D341Med (cell line): ENCODE measurements at places on chromosomes 5 and 9.
A peak's percentile ranks its signal among the peaks of the same experiment; 100 is the strongest.

- DNase-seq, result no peak
Observed at GRCh38 chr5:103391659-103392058, 133.1 kb downstream of the MACIR start.

GRCh38 chr9:112032009-112032408 is 135.4 kb downstream of the UGCG start:
- DNase-seq, result no peak

DNA sequence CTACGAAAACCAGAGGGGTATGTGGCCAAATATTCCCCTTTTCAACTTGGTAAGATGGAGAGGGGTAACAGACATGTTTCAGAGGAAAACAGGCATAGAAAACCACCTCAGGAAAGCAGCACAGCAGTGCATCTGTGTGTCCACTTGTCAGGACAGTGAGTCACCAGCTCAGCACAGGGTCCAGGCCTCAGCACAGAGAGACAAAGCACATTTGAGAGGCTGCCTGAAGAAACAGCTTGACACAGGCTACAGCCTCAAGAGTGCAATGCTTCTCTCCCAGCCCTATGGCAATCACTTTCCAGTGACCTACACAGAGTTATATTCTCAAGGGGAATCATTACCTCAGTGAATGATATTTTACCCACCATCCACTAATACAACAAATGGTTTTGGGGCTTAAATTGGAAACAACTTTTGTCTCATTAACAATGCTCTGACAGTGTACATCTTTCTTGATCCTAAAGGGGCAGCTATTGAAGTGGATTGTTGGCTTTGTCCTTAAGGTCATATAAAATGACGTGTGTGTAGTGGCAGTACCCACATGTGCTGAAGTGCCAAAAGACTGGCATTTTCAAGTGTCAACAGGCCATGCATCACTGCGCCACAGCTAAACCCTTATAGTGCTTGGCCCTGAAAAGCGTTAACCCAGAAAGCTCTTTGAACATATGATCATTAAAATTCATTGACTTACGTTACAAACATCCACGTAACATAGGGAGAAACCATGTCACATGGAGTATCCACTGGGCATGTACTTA is 46.4 kb downstream of the ERMP1 start:
- DNase-seq, result no peak

DNA sequence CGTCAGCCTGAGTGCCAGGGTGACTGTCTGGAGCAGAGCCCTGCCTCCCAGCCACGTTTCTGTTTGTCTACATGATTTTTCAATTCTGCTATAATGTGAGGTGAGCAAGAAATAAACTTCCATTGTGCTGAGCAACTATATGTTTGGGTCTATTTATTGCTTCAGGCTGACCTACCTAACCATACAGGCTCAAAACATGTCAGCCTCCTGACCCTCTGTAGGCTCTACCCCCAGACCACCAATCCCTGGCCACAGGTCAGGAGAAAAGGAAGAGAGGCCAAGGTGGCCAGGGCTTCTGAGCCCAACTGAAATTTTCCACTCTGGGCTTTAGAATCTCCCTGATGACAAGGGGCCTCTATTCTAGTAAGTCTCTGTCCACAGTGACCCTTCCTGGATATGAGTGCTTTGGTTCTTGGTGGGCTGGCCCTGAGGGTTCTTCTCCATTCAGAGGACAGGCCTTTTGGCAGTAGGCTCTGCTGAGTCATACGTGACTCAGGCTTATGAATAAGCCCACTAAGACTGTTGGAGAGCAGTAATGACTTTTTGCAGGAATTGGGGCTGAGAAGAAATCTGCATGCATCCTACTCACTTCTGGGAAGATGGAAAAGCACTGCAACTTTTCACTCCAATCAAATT is 117.2 kb upstream of the TBCA start:
- DNase-seq, result no peak

GRCh38 chr9:94875300-94876020 is 149.0 kb downstream of the AOPEP start:
- DNase-seq, result no peak

DNA sequence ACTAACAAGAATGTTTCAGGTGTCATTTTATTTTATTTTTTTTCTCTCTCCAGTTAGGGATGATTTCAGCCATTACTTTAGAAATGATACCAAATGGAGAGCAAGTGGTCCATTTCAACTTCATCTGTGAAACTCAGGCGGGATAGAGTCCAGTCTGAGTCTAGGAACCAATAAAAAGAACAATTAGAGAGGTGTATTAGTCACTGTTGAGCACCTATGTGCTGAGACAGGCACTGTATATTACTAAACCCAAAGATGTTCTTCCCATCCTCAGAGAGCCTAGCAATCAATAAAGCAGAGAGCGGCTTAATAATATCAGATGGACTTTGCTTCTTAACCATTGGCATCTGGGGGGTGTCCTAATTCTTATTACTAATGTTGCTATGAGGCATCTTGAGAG is 410.3 kb upstream of the SLC24A2 start:
- no peak for DNase-seq

GRCh38 chr5:176788941-176789872 is 21.2 kb upstream of the UNC5A start:
- DNase-seq, result no peak

DNA sequence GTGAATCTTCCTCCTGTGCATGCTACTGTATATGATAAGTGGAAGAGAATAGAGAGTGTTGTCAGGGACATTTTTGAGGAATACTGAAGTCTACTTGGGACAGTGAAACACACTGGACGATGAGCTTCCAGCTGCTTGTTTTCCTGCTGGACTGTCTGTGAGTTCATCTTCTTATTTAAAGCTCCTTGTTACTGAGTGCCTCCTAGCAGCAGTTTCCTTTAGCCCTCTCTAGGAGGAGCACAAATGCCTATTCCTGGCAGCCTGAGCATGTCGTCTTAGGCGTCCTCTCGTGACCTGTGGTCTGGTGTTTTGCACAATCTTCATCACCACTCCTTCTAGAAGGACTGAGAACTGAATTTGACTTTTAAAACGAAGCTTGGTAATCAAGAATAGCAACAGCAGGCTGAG is 43.8 kb downstream of the ANKRD33B start:
- peak; percentile 53 for DNase-seq

DNA sequence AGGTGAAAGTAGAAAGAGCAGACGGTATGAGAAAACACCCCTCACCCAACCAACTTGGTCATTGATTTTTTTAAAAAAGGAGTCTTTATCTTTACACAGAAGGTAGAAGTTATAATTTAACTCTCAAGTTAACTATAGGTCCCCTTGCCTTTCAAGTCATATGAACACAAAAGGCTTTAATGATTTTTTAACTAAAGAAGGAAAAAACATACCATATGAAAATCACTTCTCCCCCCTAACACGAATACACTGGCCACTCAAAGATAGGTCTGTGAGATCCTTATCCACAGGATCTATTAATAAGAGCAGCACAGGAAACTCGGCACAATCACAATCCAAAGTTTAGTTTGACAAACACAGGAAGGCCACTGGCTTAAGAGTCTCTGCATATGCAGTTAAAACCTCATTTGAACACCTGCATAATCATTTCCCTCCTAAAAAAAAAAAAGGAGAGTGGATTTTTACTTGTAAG is 138.0 kb downstream of the ENC1 start:
- DNase-seq, result no peak

DNA sequence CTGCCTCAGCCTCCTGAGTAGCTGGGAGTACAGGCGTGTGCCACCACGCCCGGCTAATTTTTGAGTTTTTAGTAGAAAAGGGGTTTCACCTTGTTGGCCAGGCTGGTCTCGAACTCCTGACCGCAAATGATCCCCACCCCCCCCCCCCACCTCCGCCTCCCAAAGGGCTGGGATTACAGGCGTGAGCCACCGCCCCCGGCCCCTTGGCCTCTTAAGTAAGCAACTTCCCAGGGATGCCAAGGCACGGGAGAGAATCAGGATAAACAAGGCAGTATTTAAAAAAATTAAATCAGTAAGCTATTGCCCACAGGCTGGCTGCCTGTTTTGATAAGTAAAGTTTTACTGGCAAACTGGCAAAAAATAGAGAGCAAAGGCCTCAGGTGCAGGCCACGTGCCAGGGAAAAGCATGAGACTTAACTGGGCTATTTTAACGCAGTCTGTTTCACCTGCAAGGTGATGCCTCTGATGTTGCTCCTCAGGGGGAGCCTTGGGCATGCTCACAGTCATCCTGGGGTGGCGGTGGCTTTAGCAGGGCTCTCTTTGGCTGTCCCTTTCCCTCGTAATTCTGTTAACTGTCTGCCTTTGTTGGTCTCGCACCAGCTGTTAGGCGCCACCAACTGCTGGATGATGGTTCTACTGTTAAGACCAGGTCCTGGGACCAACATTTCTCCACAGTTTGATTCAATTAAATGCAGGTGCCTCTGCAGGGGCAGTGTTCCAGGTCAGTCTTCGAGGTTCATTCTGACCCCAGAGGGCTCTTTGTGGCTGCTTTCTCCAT is 19.4 kb upstream of the RNF130 start:
- DNase-seq, result no peak

DNA sequence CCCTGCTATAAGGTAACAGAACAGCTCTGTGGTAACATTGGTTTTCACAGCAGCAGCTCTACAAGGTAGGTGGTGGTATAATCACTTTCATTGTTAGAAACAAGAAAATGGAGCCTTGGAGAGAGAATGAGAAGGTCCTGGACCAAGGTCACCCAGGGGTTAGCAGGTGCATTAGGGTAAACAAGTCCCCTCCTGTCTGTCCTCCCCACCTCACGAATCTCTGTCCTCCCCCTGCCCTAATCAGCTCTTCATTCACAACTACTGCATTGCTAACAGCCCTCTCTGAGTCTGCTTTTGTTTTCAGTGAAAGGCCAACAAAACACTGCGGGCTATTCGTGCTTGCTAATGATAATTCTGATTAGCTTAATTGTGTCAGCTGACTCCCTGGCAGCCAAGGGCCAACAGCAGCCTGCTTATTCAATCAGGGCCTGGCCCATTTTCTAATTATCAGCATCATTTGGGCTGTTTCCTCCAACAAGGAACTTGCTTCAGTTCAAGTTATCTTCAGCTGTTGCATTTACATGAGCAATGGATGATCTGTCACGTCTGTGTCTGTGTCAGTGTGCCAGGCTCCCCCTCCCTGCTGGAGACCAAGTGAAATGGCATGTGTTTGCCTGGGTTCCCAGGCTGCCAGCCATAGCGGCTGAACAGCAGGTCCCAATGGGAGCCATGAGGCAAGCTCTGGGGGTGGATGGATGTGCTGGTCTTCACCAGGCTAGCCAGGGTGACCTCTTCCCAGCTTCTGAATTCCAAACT is 56.7 kb upstream of the EQTN start:
- DNase-seq, result no peak

GRCh38 chr9:124414612-124415011 is 630 bp downstream of the PSMB7 start:
- no peak for DNase-seq

- no peak for DNase-seq
Observed at GRCh38 chr9:89642789-89643188, 38.0 kb downstream of the GADD45G start.

DNA sequence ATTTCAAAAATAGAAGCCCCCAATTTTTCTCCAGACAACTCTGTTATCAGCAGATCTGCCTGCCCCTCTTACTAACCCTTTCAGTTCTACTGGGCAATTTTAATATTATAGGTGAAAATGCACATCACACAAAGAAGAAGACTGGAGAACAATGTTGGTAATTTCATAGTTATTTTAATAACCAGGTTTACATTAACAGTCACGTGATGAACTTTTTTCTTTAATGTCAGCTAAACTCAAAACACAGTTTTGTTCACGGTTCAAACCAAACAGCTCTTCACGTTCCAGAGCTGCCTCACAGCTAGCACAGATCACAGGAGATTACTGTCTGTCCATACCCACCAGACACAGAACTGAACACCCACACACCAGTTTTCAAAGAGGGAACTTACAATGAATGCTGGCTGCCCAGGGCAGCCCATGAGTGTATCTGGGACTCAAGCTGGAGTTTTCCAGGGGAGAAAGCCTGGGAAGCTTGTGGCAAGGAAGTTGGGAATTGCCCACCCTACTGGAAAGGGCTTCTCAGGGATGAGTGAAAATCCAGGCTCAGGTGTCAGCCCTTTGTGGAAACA is 119.1 kb downstream of the DPYSL3 start:
- DNase-seq, result no peak

DNA sequence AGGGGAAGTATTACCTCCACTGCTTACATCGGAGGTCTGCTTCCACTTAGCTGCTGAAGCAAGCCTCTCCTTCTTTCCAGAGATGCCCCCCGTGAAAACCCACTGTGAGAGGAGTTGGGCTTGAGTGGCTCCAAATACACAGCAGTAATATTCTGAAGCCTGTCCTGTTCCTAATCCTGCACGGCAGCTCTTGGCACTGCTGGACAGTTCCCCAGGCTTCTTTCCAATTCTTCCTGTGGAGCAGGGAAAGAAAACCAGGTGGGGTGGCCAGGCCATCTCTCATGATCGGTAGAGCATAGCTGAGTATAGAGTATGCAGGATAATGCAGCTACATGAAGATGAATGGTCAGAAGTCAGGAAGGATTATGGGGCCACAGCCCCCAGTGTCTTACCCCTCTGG is 335.3 kb downstream of the MARCHF11 start:
- DNase-seq, result no peak

GRCh38 chr9:3509926-3510325 is 15.9 kb downstream of the RFX3 start:
- no peak for DNase-seq

DNA sequence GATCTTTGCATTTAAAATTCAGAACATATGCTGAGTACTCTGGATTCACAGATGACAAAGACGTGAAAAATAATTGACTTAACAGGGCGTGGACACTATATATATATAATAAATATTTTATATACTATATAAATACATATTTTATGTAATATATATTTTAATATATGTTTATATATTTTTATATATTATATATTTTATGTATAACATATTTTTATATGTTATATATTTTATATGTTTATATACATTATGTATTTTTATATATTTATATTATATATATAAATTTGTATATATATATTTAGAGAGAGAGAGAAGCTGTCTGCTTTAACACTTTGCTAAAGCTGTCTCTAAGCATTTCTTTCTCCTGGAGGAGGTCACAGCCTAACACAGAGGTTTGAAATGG is 113.1 kb downstream of the INIP start:
- DNase-seq, result no peak

DNA sequence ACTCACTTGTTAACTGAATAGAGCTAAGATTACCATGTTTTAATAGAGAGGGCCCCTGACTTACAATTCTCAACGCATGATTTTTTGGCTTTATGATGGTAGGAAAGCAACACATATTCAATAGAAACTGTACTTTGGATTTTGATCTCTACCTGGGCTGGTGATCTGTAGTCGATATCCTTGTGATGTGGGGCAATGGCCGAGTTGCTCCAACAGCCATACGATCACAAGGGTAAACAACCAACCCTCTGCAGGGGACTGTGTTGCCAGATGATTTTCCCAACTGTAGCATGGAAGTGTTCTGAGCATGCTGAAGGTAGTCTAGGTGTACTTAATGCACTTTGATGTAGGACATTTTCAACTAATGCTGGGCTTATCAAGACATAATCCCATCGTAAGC is 36.5 kb downstream of the NSUN2 start:
- DNase-seq, result no peak
